ENCODE measurements at places on chromosomes 2 and 18.

GRCh38 chr2:173373290-173373689 lies 18.6 kb downstream of the CDCA7 start:
- no peak for DNase-seq

- DNase-seq = no peak
These were observed 72.3 kb downstream of the MDH1 start for GRCh38 chr2:63661076-63661475.

DNA sequence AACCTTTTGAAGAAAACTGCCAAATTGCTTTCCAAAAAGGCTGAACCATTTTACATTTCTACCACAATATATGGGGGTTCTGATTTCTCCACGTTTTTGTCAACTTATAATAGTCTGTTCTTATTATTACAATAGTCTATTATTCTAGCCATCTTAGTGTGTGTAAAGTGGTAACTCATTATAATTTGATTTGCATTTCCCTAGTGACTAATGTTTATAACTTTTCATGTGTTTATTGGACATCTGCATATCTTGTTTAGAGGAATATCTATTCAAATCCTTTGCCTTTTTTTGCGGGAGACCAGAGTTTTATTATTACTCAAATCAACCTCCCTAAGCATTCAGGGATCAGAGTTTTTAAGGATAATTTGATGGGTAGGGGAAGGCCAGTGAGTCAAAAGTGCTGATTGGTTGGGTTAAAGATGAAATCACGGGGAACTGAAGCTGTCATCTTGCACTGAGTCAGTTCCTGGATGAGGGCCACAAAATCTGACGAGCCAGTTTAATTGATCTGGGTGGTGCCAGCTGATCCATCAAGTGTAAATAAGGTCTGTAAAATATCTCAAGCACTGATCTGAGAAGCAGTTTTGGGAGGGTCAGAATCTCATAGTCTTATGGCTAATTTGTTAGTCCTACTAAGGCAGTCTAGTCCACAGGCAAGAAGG lies 303.4 kb upstream of the NCKAP5 start:
- DNase-seq = no peak

GRCh38 chr2:32064021-32064601 lies 755 bp downstream of the SPAST start:
- no peak for DNase-seq
